NCI-H2029 treated with DMSO at 0.1 percent for 48 hours (cell line): ENCODE measurements at places on chromosomes 1 and 21.
A peak's percentile ranks its signal among the peaks of the same experiment; 100 is the strongest.

GRCh38 chr21:33196941-33197374 is 32.8 kb upstream of the IFNAR2 start:
- peak; percentile 71 for DNase-seq

DNA sequence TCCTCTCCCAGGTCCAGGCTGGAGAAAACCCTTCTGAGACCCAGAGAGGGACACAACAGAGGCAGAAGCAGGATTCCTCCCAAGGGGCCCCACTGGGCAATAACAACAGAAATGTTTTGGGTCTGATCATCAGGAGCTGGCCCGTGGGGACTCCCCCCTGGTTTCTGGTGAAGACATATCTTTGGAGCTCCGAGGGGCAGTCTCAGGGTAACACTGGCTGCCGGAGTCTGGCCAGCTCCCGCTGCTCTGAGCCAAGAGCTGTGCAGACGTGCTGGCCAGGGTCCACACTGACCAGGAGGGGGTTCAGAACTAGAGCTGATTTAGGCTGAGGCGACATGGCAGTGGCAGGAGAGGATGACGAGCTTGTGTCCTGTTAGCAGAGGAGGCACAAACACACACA is 13.1 kb downstream of the ECE1 start:
- no peak for DNase-seq

DNA sequence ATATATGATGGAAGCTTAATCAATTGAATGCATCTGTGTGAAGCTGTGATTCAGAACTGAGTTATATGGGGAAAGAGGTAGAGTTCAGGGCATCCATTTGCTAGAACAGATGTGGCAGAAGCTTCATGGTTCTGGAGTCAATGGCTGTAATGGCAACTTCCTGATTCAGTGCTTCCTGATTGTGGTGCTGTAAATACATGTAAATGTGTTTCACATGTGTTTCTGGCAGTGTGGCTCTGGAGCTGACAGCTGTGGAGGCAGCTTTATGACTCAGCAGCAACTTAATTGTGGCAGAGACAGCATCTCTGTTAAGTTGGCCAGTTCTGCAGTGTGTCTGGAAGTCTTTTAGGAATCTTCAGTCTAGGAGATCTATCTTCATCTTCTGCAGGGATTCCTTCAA is 226.6 kb upstream of the ZRANB2 start:
- no peak for DNase-seq

DNA sequence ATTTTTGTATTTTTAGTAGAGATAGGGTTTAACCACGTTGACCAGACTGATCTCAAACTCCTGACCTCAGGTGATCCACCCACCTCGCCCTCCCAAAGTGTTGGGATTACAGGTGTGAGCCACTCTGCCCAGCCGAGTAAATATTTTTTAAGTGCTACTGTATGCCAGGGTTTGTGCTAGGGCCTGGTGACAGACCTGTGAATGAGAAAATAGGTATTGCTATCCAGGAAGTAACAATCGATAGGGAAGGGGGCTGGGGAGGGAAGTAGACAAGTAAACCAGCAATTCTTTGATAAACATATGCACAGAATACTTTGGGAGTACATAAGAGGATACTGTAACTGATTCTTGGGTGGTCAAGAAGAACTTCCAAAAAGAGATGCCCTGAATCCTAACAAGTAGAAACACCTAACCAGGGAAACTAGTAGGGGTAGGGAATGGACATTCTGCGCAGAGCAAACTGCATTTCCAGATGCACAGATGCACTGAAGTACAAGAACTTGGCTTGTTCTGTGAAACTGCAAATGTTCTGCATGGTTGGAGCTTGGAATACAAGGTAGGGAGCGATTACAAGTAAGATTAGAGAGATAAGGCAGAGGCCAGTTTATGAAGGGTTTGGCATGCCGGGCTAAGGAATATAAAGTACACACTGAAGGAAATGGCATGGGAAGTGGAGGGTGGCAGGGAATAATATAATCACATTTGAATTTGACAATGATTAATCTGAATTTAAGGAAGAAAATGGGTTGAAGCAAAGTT is 19.0 kb upstream of the DOCK7 start:
- no peak for DNase-seq

- DNase-seq = no peak
Measured at GRCh38 chr1:241998412-241998921, 431 bp downstream of the MAP1LC3C start.

DNA sequence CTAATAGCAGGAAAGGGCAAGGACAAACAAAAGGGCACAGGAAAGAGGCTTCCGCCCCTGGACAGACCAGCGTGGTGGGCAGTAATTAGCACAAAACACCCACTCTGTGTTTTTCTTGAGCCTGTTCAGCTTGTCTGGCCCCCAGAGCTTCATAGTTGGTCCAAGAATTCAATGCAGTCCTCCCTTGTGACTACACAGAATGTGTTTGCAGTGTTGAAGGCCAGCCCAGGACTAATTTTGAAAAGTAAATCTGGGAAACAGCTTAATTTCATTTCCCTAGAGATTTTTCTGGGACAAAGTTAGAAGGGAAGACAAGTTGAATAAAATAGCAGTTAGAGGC is 49.2 kb upstream of the LMO4 start:
- no peak for DNase-seq

- peak; percentile 15 for DNase-seq
Measured at GRCh38 chr1:22641906-22642636, 1.4 kb upstream of the C1QC start.

DNA sequence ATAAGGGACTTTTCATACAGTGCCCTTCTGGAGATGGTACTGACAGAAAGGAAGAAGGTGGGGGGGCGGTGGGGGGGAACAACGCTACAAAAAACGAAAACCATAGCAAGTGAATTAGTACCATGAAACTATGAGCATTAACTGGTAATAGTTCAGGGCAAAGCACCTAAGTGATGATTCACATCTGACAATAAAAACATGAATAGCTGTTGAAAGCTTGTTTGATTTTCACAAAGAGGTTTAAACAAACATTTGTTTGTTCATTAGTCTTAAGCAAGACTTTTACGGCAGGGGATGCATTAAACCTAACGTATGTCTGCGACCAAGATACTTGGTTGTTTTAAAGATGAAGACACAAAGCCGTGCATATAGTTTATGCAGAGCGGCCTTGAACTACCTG is 177.5 kb downstream of the LMO4 start:
- DNase-seq = no peak

- DNase-seq = no peak
Measured at GRCh38 chr1:234963180-234963903, 165.3 kb downstream of the TOMM20 start.

DNA sequence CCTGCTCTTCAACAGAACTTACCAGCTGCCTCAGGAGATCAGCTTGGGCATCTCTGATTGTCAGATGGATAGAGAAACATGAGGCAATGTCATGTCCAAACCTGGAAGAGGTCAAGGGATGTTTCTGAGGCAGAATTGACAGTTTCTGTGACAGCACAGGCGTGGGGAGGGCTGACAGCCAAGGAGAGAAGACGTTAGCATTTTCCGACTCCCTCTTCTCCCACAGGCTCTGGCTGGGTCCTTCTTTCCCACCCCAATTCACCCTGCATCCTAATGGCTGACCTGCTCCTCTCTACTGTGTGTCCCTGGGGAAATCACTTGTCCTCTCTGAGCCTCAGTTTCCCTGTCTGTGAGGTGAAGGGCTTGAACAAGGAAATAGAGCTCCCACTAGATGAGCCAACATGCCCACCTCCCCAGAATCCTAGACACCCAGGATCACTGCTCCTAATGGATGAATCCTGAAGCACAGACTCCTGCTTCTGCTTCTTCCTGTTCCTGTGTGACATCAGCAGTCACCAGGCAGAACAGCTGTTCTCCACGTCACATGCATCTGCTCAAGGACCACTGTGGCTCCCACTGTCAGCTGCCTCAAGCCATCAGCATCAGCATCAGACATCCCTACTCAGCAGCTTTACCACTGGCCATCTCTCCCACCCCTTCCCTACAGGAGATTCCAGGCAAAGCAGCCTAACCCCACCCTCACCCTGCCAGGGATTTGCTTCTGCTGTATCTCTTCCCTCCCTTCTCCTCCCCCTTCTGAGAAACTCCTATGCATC is 408.0 kb downstream of the MATN1 start:
- no peak for DNase-seq
